ENCODE measurements at places on chromosomes 2 and 18.

GRCh38 chr2:103010306-103010705 lies 248.5 kb downstream of the TMEM182 start:
- no peak for DNase-seq

- no peak for DNase-seq
Observed at GRCh38 chr2:100321866-100322820, at the start of gene LONRF2. Gene LONRF2, minus strand, starts transcription at chr2:100322501. Its CDS starts 408 bp downstream, at chr2:100322093.

- DNase-seq = no peak
Observed at GRCh38 chr2:185284696-185285095, 453.9 kb upstream of the FSIP2 start.

- no peak for DNase-seq
Observed at GRCh38 chr2:20506201-20506685, 59.4 kb downstream of the RHOB start.

DNA sequence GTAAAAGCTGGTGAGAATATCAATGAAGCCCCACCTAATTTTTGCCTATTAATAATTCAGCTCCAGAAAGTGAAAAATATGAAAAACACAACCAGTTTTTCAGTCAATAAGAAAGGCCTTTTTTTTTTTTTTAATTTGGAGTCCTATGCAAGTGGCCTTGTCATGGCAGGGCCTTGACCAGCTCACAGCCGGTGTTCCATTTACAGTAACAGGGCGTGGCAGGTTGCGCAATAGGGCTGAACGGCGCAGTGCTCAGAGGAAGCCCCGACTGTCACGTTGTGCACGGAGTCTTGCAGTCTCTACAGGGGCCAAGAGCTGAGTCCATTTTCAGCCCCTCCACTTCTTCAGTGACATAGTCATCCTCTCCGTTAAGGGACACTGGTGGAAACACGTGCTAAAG lies 184.1 kb upstream of the FN1 start:
- peak; percentile 16 for DNase-seq

GRCh38 chr2:113992090-113992489 lies 102.2 kb downstream of the ACTR3 start:
- DNase-seq = no peak

DNA sequence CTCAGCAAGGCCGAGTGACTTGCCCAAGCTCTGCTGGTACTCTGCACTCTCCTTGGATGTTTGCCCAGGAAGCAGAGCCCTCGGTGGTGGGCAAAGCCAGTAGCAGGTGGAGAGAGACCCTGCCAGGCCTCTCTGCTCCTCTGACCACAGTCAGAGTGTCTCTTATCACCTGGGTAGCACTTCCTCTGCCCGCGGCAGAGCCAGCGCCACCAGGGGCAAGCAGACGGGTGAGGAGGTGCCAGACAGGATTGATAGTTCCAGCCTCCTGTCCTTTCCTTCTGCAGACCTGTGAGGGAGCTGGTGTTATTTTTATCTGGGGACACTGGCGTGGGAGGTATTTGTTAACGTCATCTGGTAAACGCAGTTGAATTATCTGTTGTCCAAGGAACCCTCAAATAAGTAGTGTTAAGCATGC lies 152.9 kb downstream of the SMAD7 start:
- DNase-seq = no peak

DNA sequence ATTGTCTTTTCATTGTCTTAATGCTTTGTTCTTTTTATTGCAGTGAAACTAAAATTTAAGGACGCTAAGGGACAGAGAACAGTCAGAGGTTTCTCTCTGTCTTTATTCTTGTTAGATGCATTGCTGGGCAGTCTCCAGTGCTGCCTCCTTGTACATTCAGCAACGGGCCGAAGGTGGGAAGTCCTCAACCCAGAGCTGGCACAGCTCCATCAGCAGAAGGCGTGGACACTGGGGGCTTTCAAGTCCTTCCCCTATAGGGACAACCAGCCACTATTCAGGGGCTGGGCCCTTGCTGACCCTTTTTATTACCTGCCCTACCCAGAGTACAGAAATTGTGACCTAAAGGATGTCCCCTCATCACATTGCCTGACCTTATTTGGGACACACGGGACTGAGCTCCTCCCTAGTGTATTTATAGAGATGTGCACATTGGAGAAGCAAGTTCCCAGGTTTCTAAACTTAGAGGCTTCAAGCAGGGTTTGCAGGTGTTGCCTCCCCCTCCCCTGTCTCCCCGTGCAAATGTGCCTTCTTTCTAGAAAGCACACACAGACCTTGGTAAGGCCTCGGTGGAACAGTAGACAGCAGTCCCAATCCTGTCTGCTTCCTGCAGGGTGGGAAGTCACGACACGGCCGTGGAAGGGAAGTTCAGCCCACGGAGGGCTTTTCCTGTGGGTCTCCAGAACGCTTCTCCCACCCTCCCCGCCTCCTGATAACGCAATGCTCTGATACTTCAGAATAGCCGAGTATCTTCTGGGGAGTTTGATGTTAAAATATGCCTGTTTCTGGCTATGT lies 68.2 kb downstream of the ZCCHC2 start:
- DNase-seq = no peak

- DNase-seq = no peak
Observed at GRCh38 chr2:1929962-1930361, 185.6 kb upstream of the PXDN start.

GRCh38 chr2:239035361-239035814 lies 187.5 kb downstream of the TWIST2 start:
- no peak for DNase-seq

DNA sequence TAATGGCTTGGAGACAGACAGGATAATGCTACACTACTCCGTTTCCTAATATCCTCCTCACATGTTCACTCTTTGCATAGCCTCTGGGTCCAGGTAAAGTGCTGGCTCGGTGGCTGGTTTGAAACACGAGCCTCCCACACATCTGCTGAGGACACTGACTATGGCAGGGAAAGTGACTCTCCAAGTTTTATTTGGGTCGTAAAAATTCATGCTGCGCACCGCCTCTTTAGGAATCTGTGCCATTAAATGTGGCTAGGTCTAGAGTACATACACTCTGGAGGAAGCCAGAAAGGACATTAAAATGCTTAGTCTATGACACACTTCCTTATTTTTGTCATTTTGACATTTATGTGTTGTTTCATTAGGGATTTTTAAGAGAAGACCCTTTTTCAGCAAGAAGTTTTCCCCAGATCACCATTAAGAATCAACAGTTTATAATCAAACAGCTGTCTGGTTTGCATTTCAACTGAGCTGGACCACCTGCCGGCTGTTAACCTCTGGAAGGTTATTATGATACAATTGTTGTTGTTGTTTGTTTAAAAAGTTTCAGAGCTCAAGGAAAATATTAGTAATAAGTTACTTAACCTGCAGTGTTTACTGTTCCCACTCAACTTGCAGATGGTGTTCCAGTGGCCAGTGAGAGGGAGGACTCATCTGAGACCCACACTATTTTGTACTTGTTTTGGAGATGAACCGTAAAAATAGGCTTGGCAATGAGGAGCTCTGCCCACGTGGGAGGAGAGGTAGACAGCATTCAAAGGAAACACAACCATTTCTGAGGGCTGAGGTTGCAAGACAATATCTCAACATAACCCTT lies 443.3 kb upstream of the MEIS1 start:
- no peak for DNase-seq

DNA sequence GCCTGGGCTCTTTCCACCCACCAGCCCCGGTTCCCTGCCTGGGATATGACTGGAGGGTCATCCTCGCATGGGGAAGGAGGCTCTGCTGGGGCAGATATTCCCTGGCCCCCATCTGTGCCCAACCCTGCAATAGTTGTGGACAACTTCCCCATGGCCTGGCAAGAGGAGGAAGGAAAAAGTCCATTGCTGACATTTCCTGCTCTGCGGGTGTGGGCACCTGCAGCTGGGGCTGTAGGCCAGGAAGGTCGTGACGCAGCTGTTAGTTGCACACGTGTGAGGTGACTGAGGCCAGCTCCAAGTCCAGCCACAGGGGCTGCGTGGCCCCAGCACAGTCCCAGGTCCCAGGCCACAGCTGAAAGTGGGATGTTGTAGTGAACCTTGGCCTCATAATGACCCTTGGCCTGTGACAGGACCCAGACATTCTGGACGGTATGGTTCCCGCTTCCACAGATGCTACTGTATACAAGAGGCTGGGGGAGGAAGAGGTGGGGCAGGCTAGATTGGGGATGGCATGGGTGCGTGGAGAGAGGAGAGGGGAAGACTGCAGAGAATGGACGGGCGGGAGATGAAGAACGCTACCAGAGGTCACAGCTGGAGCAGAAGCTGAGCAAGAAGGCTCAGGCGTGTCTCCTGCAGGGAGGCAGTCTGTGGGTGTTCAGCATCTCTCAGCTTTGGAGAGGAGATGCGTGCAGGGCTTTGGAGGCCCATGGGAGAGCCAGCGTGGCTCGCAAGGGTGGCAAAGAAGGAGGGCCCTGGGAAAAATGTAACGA lies 22.1 kb downstream of the OTOF start:
- no peak for DNase-seq

DNA sequence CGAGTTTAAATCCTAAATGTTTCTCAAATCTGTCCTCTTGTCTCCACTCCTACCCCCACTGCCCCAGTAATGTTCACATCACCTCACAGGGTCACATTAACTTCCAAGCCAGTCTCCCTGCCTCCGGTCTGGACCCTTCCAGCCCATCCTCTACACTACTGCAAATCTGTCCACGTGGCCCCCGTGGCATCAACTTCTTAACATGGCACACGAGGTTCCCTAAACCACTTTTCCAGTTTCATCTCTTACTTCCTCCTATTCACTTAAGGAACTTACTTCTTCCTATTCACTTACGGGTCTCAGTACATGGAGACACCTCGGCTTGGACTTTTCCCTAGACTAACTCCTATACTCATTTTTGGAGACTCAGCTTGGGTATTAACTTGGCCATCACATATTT lies 27.0 kb downstream of the MRPL33 start:
- DNase-seq = no peak

GRCh38 chr2:80050246-80050645 lies 254.3 kb downstream of the LRRTM1 start:
- no peak for DNase-seq

GRCh38 chr18:9803698-9804516 lies 81.9 kb upstream of the TXNDC2 start:
- DNase-seq = no peak

GRCh38 chr2:122745603-122746002 lies 990.2 kb downstream of the TSN start:
- no peak for DNase-seq

DNA sequence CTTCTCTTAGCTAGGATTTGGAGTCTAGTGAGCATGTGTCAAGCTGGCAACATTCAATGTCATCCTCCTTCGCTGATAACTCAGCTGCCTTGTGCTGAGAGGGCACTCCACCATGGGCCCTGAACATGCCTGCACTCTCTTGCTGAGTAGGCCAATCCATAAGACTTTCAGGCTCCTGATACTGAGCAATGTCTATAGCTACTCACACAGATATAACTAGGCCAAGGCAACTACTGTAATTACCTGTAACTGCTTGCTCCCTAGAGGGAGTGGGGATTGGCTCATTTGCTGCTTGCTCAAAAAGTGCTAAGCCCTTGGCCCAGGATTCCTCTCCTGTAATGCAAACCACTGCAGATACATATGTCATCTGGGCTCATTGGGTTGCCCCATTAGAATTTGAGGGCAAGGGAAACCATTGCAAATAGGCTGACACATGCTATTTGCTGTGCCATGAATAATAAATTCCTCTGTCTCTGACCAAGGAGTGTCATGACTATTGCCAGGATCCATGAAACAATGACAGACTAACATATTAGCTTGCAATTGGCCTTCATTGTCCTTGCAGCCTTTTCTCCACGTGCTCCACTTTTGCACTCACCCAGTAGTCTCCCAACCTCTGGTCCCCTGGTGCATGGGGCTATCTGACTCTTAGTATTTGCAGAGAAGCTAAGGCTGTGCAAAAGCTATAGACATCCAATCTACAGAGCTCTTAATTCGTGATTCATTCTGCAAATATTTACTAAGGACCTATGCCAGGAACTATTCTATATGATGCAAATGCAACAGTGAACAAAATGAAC lies 36.9 kb upstream of the BMPR2 start:
- DNase-seq = no peak

DNA sequence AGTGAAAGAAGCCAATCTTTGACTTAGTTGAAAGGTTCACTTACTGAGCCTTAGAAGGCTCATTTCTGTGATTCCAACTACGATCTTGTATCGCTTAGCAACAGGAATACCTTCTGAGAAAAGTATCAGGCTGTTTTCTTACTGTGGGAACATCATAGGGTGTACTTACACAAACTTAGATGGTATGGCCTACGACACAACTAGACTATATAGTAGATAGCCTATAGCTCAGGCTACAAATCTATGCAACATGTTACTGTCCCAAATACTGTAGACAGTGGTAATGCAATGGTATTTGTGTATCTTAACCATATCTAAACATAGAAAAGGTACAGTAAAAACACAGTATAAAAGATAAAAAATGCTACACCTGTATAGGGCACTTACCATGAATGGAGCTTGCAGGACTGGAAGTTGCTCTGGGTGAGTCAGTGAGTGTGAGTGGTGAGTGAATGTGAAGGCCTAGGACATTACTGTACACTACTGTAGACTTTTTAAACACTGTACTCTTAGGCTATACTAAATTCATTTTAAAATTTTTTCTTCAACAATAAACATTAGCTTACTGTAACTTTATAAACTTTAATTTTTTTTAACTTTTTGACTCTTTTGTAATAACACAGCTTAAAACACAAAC lies 148.8 kb upstream of the STON1 start:
- DNase-seq = no peak

DNA sequence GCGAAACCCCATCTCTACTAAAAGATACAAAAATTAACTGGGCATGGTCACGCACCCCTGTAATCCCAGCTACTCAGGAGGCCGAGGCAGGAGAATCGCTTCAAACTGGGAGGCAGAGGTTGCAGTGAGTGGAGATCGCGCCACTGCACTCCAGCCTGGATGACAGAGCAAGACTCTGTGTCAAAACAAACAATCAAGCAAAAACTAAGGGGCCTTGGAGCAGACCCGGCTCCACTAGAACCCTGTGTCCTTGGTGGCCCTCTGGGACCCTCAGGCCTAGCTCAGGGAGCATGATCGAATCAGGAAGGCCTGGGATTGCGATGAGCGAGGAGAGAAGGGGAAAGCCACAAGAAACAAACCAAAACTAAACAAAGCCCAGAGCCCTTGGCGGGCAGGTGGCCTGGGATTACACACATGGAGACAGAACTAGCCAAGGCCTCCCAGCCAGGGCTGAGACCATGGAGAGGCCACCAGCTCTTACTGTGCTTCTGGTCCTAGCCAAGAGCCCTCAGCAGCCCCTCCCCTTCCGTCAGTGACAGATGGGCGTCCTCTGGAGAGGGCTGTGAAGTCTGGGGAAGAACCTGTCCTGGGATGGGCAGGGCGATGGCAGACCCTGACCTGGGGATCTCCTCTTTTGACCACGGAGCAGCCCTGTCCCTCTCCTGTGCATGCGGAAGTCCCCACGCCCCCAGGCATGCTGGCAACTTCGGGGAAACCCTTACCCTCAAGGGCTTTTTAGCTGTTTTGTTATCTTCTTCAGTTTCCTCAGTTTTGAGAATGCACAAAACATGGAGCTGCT lies 27.4 kb upstream of the CATIP start:
- no peak for DNase-seq

DNA sequence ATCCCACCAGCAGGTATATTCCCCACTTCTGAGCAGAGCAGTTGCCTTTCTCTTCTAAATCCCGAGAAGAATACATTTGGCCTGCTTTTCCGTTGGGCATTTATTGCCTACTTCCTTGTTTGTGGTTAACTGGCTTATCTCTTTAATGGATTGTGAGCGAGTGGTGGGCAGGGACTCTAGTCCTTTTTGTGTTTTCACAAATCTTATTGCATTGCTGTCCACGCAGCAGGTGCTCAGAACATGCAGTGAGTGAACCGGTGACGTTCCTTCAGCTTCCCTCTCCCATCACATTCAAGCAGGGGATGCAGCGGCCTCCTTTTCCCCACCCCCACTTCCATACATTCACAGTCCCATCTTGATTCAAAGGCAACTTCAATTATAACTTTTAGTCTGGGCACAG lies 28.9 kb upstream of the GAREM2 start:
- DNase-seq = no peak

- DNase-seq = no peak
Observed at GRCh38 chr2:205792908-205793307, 110.6 kb downstream of the NRP2 start.
